ENCODE measurements at places on chromosomes 12 and 14. TPM values are rescaled to one million over a fixed set of nuclear protein-coding genes. Genes with fewer than 3 reads are reported as not detected.

DNA sequence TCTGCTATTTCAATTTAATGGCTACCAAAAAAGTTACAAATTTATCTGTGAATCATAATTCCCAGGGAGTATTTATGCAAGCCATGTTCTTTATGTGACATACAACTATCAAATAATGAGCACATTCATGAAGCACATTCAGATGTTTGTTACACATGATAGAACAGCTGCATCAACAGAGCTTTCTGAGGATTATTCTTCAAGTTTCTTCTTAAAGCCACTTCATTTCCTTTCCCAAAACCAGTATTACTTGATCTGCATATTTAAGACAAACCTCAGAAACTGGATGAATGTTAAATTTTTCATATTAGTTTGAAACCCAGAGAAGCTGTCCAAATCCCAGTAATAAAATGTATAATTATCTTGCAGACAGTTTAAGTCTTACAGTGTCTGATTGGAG, 73.6 kb upstream of the SOX5 start:
- no peak for DNase-seq

DNA sequence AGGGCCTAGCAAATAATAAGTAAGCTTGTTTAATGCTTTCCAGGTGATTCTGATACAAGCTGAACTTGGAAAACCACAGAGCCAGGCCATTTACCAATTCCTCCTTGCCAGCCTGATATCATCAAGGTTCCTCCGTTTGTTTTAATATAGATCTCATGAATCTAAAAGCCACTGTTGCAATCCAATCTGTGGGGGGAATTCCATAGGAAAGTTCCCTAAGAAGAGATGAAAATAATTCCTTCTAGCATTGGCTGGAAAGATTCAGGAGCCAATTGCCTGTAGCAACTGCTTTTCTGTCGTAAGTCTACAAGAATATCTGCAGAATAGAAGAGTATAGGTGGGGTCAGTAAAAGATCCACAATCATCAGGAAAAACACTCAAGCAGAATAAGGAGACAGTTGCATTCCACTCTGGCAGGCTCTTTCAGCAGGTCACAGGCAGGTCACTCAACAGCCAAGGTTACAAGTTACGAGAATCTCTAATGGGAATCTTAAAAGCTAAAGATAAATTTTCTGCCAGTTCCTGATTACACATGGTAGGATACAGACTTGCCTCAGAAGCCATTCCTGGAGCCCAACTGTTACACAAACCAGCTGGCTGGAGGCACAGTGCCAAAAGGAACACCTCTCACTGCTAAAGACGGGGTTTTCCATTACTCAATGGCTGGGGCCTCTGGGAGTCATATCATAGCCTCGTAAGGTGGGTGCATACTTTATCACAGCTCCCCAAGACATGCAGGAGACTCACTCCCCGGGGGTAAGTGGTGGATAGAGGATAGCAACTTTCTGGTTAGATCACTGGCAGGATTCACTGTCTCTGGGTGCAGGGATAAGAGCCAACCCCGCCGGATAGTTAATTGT, 43.6 kb downstream of the FGD6 start:
- DNase-seq, result peak; percentile 28

GRCh38 chr12:16323638-16324037, 23.8 kb upstream of the MGST1 start:
- DNase-seq, result no peak

DNA sequence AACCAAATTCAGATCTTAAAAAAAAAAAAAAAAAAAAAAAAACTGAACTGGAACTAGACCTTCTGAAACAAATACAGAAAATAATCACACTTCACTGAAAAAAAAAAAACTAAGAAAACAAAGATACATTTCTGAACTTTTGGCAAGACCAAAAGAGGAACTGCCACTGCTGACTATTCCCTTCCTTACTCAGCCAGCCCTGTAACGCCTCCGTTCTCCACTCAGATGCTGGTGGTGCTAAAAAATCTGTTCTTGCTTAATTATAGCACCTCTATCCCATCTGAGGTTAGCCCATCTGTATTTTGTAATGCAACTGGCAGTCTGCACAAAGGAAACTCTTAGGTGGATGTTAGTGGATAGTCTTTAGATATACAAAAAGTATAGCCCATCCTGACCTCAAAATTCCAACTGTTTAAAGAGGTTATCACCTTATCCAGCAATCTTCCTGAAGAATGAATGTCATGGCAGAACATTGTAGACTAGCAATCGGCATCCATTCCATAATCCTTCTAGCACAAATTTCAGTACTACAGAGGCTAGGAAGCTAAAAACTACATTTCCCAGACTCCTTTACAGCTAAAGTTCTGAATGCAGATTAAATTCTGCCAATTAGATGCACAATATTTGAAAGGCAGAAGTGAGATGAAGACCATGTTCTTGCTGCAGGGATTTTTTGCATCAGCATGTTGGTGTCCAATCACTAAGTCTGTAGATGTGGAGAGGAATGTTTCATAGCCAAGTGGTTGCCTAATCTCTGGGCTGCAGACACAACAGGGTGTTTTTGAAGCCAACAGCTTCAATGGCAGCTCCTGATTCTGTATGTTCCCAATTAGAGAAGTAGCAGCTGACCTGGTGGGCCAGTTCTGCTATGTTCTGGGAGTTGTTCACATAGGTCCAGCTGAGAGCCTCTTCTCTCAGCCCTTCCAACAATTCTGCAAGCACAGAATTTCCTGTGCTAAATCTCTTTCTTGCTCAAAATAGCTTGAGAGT, 5.7 kb downstream of the MAP3K9 start:
- DNase-seq, result no peak

- no peak for DNase-seq
Observed at GRCh38 chr14:52937869-52938268, 13.0 kb downstream of the FERMT2 start.

- no peak for DNase-seq
Observed at GRCh38 chr14:96058576-96059200, 19.5 kb downstream of the C14orf132 start.

DNA sequence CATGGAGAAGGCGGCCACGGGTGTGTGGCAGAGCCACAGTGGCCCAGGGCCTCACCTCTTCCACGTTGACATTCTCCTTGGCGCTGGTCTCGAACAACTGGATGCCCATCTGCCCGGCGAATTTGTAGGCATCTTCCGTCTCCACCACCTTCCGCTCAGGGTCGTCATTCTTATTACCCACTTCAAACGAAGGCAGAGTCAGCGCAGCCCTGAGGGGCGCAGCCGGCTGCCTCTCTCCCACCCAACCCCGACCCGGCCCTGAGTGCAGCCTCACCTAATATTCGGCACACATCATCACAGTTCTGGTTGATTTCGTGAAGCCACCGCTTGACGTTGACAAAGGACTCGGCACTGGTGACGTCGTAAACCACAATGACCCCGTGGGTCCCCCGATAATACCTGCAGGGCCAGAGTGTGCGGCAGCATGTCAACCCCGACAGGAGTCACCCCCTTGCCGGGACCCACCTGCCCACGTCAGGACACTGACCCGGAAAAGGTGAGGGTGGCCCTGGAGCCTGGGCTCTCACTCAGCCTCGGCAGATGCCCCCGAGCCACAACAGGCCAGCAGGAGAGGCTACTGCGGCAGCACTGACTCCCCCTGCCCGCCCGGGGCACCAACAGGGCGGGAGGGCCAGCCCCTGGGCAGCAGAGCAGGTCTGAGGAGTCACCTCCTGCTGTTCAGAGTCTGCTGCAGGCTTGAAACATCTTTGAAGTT, 17.6 kb downstream of the RAB35 start:
- no peak for DNase-seq

DNA sequence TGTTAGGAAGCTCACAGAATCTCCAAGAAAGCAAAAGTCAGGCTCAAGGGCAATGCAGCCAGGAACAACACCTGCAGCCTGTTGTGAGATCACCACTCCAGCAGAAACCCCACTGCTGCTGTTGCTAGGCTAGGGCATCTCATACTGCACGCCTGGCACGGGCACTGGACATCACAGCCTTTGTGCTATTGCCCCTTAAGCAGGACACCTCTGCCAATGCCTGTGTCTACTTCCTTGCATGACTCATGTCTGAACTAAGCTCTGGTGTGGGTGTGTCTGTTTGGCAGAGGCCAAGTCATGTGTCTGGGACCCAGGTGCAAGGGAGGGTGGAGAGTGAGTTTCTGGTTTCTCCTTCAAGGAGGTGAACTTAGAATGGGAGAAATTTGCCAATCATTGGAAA, 10.0 kb upstream of the DDX47 start:
- peak; percentile 95 for DNase-seq

DNA sequence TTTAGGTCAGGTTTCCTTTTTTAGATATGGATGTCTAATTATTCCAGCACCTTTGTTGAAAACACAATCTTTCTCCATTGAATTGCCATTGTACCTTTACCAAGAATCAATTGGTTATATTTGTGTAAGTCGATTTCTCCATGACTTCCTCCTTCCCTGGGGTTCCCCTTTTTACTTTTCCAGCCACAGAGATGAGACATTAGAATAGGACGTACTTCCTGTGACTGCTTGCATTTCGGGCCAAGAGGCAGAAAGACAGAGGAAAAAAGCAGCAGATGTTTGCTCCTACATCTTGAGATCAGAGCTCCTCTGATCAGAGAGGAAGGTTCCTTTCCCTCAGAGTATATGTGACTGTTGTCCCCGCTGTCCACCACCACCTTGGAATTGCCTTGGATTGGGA, 453.7 kb upstream of the RGS6 start:
- peak; percentile 84 for DNase-seq

RNASE3 gene
- not detected for total RNA-seq

OTX2 gene
- total RNA-seq, result not detected

CRIP2 gene
- total RNA-seq, result 152 TPM

PKP2 gene
- 3.1 TPM for total RNA-seq

TMBIM6 gene
- 480 TPM for total RNA-seq
